Brain pericyte (primary cell): ENCODE measurements at places on chromosomes 12 and 14.

DNA sequence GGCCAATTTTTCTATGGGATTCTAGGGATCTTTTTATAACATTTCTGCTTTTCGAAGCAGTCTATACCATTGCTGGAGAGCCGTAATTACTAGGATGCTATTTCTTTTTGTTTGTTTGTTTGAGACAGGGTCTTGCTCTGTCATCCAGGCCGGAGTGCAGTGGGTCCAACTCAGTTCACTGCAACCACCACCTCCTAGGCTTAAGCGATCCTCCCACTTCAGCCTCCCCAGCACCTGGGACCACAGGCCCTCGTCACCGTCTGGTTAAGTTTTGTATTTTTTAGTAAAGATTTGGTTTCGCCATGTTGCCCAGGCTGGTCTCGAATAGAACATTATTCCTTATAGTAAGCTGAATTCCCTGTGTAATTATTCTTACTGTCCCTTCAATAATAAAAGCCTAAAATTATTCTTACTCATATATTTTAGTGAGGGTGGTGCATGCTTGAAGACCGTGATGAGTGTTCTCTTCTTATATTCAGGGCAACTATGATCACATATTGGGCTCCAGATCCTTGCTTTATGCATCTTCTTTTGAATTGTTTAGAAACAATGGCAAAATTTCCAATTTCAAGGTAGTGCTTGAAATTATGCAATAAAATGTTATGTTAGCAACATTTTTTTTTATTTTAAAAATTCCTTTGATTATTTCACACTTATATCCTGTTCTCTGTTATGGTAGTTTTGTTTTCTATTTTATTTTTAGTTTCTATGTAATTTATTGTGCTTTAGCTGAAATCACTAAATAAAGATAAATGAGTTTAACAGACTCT lies 66.2 kb downstream of the CRADD start:
- DNase-seq, result no peak

DNA sequence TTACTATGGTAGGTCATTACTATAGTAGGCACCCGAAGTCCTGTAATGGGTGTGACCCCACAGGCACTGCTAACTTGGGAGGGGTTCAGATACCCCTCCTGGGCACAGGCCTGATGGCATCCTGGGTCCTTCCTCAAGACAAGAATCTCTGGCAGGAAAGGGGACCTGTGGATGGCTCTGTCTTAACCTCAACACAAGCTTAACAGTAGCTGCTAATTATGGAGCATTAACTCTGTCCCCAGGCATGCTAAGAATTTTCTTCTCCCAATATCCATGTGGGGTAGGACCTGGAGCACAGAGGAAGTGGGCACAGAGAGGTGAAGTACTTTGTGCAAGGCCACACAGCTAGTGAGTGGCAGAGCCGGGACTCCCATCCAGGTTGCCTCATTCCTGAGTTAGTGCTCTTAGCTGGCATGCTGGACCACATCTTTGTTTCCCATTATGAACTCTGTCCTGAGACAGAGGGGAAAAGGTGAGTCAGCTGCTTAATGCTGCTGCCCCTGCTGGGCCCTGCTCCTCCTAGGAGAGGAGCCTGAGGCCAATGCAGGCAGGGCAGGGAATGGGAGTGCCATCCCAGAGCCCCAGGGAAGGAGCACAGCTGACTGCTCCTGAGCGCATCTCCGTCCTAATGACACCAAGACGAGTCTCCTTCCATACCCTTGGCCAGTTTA lies 32.1 kb downstream of the GALNT16 start:
- no peak for DNase-seq

DNA sequence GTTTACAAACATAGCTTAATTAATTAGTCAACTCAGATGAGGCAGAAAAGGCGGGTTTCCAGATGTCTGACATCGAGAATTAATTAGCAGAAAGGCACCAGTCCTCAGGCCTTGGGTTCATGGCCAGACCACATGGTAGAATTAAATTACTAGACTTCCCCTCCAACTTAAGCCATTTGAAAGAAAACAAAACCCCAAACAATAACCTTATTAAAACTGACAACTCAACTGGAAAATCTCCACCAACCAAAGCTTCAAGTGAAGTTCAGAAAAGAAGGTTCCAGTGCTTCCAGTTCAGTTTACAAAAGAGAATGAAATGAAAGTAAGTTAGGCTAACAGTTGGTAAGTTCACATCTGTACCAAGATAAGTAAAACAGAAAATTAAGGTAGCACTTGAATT lies 349.5 kb downstream of the GRIN2B start:
- no peak for DNase-seq

DNA sequence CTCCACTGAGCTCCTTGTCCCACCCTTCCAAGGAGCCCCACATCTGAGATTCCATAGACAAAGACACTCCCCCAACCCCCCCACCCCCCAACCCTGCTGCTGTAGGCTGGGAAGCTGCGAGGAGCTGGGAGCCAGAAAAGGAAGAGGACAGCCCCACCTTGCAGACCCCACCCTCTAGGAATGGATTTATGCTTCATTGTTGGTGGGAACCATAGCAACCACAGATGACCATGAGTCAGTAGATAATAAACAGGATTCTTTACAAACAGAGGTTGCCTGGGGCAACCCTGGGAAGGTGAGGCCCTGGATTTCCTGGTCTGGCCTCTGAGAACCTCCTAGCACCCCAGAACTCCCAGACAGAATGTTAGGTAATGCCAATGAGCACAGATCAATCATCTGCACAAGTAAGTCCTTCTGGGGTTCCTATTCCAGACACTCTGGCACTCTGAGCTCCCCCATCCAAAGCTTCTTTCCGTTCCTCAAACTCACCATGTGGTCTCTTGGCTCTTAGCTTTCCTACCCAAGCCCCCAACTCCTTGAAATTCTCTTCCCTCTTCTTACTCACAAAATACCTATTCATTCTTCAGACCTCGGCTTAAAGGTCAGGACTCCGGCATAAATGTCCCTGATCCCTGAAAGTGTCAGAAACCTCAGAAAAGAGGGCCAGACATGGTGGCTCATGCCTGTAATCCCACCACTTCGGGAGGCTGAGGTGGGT lies 15.2 kb upstream of the PLEKHG6 start:
- DNase-seq, result no peak

GRCh38 chr14:61033855-61034254 lies 52.8 kb downstream of the SLC38A6 start:
- DNase-seq, result no peak

GRCh38 chr14:79631276-79631675 lies 580.0 kb downstream of the DIO2 start:
- no peak for DNase-seq

DNA sequence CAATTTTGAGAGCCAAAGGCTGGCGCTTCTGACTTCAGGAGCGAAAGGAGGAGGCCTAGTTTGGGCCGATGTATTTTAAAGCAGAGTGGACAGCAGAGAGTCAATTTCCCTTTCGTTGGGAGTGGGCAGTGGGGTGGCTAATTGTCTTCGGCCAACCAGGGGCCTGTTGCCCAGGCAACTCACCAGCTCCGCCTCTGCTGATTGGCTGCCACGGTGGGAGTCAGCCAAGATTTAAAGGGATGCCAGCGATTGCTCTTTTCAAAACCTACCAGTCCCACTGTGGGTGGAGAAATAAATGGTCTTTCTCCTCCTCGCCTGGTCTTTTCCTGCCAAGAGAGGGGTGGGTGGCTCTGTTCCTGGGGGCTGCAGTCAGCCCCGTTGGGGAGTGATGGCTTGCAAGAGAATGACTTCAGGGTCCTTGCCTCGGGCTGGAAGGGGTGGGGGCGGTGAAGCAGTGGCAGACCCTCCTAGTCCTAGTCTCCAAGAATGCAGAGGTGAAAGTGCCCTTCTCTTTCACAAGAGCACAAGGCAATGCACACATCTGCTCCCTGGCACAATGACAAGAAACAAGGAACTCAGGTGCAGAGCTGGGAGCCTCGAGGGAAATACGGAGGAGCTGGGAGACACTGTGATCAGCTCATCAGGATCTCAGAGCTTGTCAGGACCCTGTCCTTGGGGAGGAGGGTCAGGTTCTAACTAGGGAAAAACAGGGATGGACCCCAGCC lies 37.7 kb downstream of the RASAL1 start:
- no peak for DNase-seq

DNA sequence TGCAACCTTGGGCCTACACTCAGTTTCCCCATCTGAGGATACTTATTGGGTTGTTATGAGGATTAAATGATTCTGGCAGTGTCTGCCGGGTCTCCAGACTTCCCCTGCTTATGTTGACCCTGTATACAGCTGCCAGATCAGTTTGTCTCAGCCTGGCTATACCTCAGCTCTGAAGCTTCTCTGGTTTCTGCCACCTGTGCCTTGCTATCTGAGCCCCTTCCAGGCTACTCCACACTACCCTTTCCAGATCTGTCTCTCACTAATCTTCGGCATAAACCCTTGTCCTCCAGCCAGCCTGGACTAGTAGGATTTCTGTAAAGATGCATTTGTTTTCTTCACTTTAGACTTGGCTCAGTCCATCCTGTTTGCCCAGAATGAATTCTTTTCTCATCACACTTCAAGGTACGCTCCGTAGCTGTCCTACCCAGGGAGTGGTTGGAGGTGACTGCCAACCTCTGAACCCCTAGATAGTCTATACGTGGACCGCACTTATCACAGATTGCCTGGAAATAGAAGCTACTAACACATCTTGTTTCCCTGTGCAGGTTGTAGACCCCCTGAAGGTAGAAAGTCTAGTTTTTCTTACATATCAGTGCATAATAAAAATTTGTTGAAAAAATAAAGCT lies 422.4 kb downstream of the RAD51B start:
- DNase-seq, result no peak

DNA sequence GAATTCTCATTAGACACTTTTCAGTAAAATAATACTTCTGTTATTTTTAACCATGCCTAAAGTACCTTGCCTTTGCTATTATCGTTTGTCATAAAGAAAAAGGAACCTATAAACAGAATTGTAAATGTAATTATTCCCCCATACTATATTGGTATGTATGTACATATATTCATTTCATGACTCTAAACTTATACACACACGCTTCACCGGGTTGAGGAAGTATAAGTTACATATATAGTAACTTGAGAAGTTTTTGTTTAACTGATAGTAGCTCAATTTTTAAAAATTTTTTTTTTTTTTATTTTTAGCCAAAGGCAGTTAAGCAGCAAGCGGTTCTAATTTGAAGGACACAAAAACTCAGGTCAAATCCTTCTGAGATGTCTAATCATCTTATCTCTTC lies 107.6 kb downstream of the PLEKHG7 start:
- no peak for DNase-seq

DNA sequence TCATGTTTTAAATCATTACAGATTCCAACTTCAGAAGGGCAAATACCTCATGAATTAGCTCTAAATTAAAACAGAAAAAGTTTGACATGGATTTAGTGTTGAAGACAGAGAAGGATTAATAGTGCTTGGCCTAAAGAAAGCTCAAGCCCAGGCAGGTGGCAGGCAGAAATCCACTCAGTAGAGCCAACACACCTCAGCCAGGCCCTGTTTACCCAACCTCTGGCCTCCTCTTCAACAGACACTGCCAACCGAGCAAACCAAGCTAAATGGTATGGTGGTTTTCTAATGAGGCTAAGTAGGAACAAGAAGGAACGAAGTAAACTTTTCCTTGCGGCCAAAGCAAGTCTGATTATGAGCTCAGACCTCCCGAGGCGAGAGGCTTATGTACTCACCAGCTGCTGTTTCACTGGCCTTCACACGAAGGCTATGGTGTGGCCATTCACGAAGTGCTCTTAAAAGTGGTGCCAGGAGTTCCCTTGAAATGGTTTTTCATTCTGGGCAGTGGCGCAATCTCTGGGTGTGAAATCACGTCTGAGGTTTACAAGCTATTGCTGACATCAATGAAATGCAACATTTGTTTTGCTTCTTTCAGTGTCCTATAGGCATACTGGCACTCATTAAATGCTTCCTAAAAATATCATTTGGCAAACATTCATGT lies 124.1 kb upstream of the LGR5 start:
- DNase-seq, result no peak

GRCh38 chr12:53983568-53983949 lies 1.4 kb upstream of the HOXC10 start:
- no peak for DNase-seq

- DNase-seq, result no peak
Observed at GRCh38 chr14:68834816-68835215, 41.9 kb upstream of the ZFP36L1 start.

DNA sequence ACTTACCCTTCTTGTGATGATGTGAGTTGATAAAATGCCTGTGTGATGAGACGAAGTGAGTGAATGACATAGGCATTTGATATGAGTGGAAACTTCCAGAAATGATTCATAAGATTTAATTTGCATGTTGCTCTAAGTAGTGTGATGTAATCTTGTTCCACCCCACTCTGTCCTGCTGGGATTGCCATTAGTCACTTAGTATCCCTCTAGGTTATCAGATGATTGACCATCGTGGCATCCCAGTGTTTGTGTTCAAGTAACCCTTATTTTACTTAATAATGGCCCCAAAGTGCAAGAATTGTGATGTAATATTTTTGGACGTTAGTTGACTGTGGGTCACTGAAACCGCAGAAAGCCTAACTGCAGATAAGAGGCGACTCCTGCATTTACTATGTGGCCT lies 214.4 kb upstream of the DIO2 start:
- no peak for DNase-seq

GRCh38 chr12:110726708-110727369 lies 15.9 kb downstream of the PPP1CC start:
- no peak for DNase-seq
